ENCODE measurements at places on chromosomes 13 and 19.

GRCh38 chr13:40770934-40771618 lies at the start of gene MRPS31:
TSS of gene MRPS31 (minus strand) at chr13:40771190. CDS start at chr13:40771136, 54 bp downstream.
- peak; percentile 90 for DNase-seq

DNA sequence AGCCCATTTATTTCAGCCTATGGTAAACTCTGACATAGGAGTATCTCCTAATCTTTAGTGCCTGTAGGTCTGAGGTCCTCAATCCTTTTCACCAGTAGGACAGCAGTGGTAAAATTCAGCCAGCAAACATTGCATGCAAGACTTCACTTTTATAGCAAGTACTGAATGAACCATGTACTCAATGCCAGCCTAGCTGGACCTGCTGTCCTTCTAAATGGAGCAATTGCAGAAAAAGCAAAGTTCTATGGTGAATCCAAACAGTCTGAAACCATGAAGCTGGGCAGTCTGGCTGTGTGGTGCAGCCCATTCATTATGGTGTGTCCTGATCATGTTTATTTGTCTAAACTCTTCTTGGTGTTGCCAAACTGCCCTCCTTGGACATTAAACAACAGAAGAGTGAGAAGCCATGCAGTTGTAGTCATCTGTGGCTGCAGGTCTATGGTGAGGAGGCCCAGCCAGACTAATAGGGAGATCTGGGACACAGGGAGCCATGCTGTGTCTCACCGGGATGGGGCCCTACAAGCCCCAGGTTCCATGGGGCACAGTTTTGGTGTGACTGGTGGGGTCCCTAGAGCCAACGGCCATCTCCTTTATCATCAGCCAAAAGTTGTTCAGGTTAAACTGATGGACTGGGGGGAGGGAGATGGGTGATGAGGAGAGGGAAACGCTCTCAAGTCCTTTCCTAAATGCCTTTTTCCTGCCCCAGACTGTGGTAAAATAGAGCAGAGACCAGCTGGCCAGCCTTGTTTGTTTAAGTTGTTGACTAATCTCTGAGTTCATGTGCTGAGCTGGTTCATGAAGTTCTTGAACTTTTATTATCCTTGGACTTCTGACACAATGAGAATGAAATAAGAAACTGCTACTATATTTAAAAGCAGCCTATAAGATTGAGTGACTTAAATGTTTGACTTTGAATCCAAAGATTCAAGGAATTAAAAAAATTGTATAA lies 20.6 kb upstream of the TNFSF11 start:
- DNase-seq: no peak

DNA sequence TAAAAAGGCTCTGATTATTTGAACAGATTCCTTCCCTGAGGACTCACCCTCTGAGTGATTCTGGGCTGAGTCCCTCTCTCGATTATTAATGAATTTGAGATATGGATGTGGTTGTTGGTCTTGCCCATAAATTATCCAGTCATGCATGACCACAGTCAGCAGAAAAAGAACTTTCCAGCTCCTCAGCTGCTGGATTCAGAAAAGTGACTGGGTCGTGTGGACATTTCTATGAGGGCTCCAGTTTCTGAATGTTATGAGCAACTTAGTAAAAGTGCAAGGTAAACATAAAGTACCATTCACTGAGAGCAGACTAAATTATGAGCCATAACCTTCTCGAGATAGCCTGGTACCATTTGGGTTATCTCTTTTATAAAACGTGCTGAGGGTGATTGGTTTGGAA lies 100.1 kb upstream of the CLDN10 start:
- DNase-seq: no peak

- no peak for DNase-seq
Observed at GRCh38 chr19:45409557-45409920, 3.1 kb downstream of the POLR1G start.

GRCh38 chr13:110759710-110760109 lies 46.2 kb downstream of the ING1 start:
- DNase-seq: no peak

GRCh38 chr19:1840541-1841115 lies 7.7 kb downstream of the REXO1 start:
- no peak for DNase-seq

DNA sequence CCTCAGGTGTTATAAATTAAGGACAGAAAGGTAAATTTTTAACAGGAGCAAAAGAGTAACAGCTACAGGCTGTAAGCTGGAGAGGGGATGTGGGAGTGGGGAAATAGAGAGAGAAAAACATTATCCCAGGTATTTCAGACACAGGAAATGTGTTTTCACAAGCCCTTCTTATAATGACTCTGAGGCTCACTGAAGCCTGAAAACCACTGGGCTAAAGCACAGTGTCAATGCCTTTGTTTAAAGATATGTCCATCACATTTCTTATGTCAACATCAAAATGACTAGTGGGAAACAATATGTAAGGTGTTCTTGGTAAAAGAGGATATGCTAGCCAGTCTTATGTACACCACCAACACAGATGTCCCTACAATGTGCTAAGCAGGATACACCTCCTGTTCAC lies 365.9 kb downstream of the FGF14 start:
- DNase-seq: no peak

DNA sequence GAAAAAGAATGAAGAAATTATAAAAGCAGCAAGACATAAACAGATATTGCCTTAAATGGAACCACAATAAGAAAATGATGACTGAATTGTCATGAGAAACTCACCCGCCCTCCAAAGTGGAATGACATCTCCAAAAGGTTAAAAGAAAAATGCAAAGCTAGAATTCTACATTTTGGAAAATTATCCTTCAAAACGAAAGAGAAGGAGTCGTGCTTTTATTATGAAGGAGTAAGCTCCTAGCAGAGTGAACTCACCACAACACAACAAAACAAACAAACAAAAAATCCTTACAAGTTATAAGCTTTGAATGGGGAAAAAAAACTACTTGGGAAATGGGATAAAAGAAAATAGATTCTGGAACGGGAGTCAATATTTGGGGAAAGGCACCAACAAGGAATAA lies 6.7 kb downstream of the SIGLEC14 start:
- no peak for DNase-seq

GRCh38 chr19:50909240-50910070 lies 1.7 kb downstream of the KLK4 start:
- peak; percentile 95 for DNase-seq
